ENCODE measurements at places on chromosomes 5 and 9. TPM values are rescaled to one million over a fixed set of nuclear protein-coding genes. Genes with fewer than 3 reads are reported as not detected.

The DAB2 gene
- 17.6 TPM for total RNA-seq

The PCDHB12 gene
- 5.6 TPM for total RNA-seq

The PIP5K1B gene
- not detected for total RNA-seq

The CDKN2B gene
- not detected for total RNA-seq

The FBP2 gene
- 0.41 TPM for total RNA-seq

The WDR38 gene
- not detected for total RNA-seq

The ANKRD34B gene
- total RNA-seq, result not detected

The GPRIN1 gene
- total RNA-seq, result 14.0 TPM

The SLC6A7 gene
- total RNA-seq, result not detected

GRCh38 chr9:93922535-93922934 lies 32.6 kb downstream of the BARX1 start:
- no peak for DNase-seq

DNA sequence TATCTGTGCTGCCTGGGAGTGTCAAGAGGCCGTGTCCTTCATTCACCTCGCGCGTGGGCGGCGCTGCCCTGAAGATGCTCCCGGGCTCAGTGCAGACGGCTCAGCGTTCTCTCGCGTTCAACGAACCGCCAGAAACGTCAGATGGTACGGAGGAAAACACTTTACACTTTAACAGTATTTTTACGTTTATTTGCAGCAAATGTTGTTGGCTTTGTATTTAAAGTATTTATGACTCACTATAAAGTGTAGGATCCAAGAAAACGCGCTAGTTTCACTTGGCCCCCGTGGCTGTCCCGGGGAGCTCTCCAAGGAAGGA lies 544 bp upstream of the ERCC6L2 start:
- peak; percentile 18 for DNase-seq

DNA sequence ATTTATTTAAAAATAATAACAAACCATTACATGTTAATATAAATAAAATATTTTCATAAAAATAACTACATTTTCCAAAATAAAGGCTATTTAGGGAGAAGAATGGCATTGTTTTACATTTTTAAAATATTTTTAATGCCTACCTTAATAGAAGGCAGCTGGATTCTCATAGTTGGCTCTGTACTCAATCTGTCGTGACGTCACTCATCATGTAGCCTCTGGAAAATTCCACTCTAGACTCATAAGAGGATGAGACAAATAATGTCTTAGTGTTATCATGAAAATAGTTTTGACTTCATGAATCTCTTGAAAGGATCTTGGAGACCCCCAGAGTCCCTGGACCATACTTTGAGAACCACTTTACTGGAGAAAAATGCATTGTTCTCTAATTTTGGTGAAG lies 93.1 kb downstream of the NXNL2 start:
- DNase-seq, result no peak

GRCh38 chr9:19303216-19303615 lies 72.7 kb downstream of the DENND4C start:
- no peak for DNase-seq

GRCh38 chr9:116447934-116448333 lies 239.2 kb upstream of the TRIM32 start:
- no peak for DNase-seq

DNA sequence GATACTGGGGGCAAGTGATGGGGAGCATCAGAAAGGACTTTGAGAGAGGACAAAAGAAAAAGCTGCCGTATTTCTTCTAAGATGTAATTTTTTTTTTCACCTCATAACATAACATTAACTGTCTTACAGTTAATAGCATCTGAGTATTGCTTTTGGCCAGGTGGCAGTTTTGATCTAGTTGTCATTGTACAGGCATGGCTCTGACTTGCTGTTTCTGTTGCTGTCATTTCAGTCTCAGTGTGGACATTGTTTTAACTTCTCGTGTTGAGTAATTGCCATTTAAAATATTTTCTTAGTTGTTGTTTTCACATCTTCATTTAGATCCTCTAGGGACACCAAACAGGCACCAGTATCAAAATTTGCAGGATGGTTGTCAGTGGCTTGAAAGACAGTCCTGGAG lies 12.4 kb downstream of the SMAD5 start:
- no peak for DNase-seq

GRCh38 chr5:83109380-83109779 lies 32.0 kb downstream of the XRCC4 start:
- DNase-seq, result no peak

Measured in H4 (cell line).